RWPE2 (cell line): ENCODE measurements at places on chromosomes 11 and 22.

GRCh38 chr11:34679681-34680080 lies 58.8 kb downstream of the EHF start:
- no peak for DNase-seq
- no peaks in the 10 kb centered on the region for H3K27me3 ChIP-seq
- peaks cover 30% of the 10 kb centered on the region for H3K4me1 ChIP-seq
- no peak overlapping the region for H3K4me3 ChIP-seq

DNA sequence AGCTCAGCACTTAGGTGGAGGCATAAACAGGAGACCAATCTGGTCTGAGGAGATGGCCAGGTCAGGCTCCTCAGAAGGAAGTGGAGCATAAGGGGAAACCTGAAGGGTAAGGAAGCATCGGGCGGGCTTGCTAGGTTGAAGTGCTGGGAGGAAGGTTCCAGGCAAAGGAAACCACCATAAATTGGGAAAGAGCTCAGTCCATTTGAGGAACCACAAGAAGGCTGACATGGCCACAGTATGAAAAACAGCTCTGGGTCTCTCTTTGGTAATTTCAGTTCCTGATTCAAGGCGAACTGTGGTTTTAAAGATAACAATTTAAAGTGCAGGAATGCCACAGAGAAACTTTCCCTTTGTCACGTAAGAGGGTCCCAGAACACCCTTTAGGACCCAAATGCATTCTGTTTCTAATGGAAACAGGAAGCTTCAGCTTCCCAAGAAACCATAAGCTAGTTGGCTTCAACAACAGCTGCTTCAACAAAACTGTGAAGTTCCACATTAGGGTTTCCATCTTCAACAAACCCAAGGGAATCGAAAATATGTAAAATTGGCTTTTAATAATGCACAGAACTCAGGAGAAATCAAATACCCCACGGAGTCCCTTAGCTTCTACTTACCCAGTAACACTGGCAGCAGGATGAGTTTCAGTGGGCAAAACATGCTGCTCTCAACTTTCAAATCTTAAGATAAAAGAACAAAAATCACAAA lies 10.4 kb downstream of the JAML start:
- no peak overlapping the region for H3K27ac ChIP-seq
- no peaks in the 10 kb centered on the region for H3K4me1 ChIP-seq
- H3K27me3 ChIP-seq = no peaks in the 10 kb centered on the region
- H3K36me3 ChIP-seq = no peaks in the 10 kb centered on the region

GRCh38 chr11:124602193-124602592 lies 9.0 kb upstream of the PANX3 start:
- peaks cover 7% of the 10 kb centered on the region for H3K27me3 ChIP-seq
- no peak overlapping the region for H3K27ac ChIP-seq
- no peaks in the 10 kb centered on the region for H3K36me3 ChIP-seq

DNA sequence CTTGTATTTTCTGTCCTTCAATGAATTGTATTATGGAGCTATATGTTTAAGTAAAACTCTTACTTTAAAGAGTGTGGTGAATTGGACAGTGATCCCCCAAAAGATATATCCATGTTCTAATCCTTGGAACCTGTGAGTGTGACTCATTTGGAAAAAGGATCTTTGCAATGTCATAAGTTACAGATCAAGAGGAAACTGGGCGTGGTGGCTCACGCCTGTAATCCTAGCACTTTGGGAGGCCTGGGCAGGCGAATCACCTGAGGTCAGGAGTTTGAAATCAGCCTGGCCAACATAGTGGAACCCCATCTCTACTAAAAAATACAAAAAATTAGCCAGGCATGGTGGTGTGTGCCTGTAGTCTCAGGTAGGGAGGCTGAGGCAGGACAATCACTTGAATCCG lies 36.7 kb downstream of the ELF5 start:
- H3K27me3 ChIP-seq = no peaks in the 10 kb centered on the region
- H3K27ac ChIP-seq = no peak overlapping the region
- H3K4me1 ChIP-seq = peaks cover 6% of the 10 kb centered on the region
- H3K36me3 ChIP-seq = peaks cover 7% of the 10 kb centered on the region
- no peak overlapping the region for H3K4me3 ChIP-seq
